ENCODE measurements at places on chromosomes 1 and 21. TPM values are rescaled to one million over a fixed set of nuclear protein-coding genes. Genes with fewer than 3 reads are reported as not detected.

F3 gene
- total RNA-seq, result 26.9 TPM

NGF gene
- total RNA-seq, result not detected

CHIA gene
- not detected for total RNA-seq

EPHA8 gene
- total RNA-seq, result not detected

FCGR1A gene
- total RNA-seq, result not detected

CDK11B gene
- 11.3 TPM for total RNA-seq

NECTIN4 gene
- under 0.01 TPM for total RNA-seq

UBE2U gene
- total RNA-seq, result not detected

FMOD gene
- 3.5 TPM for total RNA-seq

IARS2 gene
- total RNA-seq, result 92.3 TPM

AKR7A3 gene
- total RNA-seq, result 0.89 TPM

CC2D1B gene
- total RNA-seq, result 21.3 TPM

ANKRD45 gene
- not detected for total RNA-seq

CASQ1 gene
- not detected for total RNA-seq

A3GALT2 gene
- not detected for total RNA-seq

HPCA gene
- total RNA-seq, result 0.29 TPM

FMN2 gene
- total RNA-seq, result 5.2 TPM

PRDX6 gene
- total RNA-seq, result 502 TPM

GBP6 gene
- total RNA-seq, result not detected

LMX1A gene
- not detected for total RNA-seq

KCNK1 gene
- total RNA-seq, result 8.9 TPM

DYNLT5 gene
- total RNA-seq, result 6.1 TPM

BCL10 gene
- total RNA-seq, result 33.3 TPM

CAMK2N1 gene
- total RNA-seq, result 25.1 TPM

SERINC2 gene
- 54.5 TPM for total RNA-seq

ANKRD65 gene
- 6.6 TPM for total RNA-seq

CD2 gene
- not detected for total RNA-seq

AADACL3 gene
- not detected for total RNA-seq

GUCA2A gene
- total RNA-seq, result not detected

OR2T6 gene
- not detected for total RNA-seq

GBP5 gene
- total RNA-seq, result not detected

ANKRD35 gene
- total RNA-seq, result 5.5 TPM

DAB1 gene
- total RNA-seq, result not detected

PDIK1L gene
- 3.2 TPM for total RNA-seq

TEX38 gene
- total RNA-seq, result not detected

TXNIP gene
- total RNA-seq, result 197 TPM

CHODL gene
- total RNA-seq, result not detected

PTBP2 gene
- total RNA-seq, result 8.4 TPM

KCNJ9 gene
- total RNA-seq, result 0.71 TPM

AZIN2 gene
- 6.3 TPM for total RNA-seq

ITLN2 gene
- total RNA-seq, result not detected

TPTE gene
- total RNA-seq, result not detected

ELF3 gene
- not detected for total RNA-seq

NIBAN1 gene
- total RNA-seq, result 25.4 TPM

CLCNKA gene
- not detected for total RNA-seq

OLIG2 gene
- total RNA-seq, result not detected

CD101 gene
- not detected for total RNA-seq

TSSK3 gene
- total RNA-seq, result not detected

ANGPTL1 gene
- total RNA-seq, result 6.9 TPM

EXTL1 gene
- total RNA-seq, result 26.5 TPM

CFAP74 gene
- not detected for total RNA-seq

THEM4 gene
- 5.2 TPM for total RNA-seq

FAM177B gene
- not detected for total RNA-seq

DNASE2B gene
- 0.18 TPM for total RNA-seq

KIF2C gene
- total RNA-seq, result 53.3 TPM

PRAMEF18 gene
- total RNA-seq, result not detected

OPTC gene
- total RNA-seq, result not detected

TSPAN1 gene
- total RNA-seq, result 0.29 TPM

BGLAP gene
- not detected for total RNA-seq

SPRR2F gene
- total RNA-seq, result not detected
